ENCODE measurements at places on chromosomes 3 and 15.

DNA sequence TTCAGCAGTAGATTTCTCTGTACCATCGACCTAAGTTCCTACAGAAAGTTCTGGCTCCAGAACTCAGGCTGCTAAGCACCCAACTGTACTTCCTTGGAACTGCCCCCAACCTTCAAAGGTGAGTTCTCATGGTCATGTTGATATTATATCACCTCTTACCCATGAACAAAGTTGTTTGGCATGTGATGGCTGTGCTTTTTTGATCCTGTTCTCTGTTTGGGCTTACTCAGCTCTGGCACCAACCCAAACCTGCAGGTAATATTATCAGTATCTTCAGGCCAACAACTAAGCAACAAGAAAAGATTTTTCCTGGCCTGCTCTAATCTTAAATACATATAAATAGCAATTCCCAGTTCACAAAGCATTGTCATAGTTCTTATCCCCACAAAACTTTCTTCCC lies 318.7 kb upstream of the LMCD1 start:
- no peak for DNase-seq

DNA sequence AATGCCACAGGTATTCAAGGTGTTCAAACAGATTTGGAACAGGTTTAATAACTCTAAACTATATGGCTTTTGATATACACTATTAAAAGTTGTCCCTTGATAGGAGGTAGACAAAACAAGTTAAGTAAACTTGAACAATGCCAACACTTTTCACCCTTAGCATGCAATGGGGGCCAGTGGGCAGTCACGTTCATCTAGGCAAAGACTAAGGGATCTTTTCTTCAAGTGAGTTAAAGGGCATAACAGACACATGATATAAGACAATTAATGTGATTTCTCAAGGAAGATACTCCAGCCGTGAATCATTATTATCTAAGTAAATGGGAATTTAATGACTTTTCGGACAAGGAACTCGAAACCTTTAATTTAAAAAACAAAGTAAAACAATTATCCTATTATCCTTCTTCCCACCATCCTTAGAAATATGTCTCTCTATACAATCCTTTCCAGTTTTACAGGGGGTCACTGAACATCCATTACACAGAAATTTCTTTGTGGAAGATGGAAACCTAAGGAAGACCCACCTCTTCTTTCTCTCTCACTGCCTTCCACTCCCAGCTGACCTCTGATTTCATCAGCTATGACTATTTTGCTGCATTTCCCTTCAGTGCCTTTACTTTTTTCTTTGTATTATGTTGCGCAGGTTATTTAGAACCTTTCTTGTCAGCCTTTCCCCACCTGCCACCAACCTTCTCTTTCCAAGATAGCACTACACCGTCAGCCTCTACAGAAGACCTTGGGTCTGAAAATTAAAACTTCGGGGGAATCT lies 1.5 kb downstream of the CLDN1 start:
- DNase-seq, result no peak

DNA sequence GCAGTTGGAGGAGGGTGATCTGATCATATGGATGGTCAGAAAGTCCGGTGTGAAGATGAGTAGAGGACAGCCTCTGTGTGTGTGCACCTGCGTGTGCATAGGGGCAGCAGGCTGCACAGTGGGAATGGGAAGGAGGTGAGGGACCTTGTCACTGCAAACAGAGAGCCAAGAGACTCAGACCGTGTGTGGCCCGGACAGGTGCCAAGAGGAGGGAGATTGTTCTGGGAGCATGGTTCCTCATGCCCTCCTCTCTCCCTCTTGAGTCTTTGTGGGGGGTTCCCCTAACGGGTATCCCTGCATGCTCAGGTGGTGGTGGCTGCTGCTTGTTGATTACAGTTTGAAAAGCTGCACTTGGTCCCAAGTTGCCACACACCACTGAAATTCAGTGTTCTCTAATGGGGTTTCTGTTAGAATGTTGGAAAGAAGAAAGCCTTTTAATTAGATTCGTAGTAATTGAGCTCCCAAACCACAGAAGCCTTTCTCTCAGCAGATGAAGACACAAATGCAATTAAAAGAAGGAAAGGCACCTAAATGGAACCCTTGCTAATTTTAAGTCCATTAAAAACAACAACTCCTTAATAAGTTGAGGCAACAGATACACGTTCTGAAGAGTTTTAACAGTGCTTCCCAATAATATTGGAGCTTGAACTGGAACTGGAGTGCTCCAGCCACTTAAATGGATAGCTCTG lies 68.9 kb downstream of the CHRNA7 start:
- DNase-seq, result no peak

GRCh38 chr15:38503496-38503895 lies 49.6 kb downstream of the FAM98B start:
- no peak for DNase-seq

GRCh38 chr3:36455406-36455805 lies 75.1 kb downstream of the STAC start:
- no peak for DNase-seq

GRCh38 chr3:27387625-27388024 lies 18.4 kb upstream of the NEK10 start:
- DNase-seq, result no peak

DNA sequence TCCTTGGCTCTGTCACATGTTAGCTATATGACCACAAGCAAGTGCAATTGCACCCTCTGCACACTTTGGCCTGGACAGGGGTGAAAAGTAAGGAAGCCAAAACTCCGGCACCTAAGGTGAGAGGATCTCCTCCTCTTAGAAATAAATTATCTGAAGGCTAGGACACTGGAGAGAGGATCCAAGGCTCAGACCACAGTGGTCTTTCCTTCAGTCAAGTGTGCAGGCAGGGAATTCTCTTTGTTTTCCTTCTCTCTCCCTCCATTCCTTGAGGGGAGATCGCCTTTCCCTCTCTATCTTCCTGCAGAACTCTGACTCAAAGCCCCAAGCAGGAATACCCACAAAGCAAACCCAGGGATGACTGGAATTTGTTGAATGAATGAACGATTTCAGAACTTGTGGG lies 3.1 kb upstream of the MEGF11 start:
- DNase-seq, result no peak

GRCh38 chr15:32786906-32787305 lies 69.1 kb downstream of the GREM1 start:
- DNase-seq, result no peak

DNA sequence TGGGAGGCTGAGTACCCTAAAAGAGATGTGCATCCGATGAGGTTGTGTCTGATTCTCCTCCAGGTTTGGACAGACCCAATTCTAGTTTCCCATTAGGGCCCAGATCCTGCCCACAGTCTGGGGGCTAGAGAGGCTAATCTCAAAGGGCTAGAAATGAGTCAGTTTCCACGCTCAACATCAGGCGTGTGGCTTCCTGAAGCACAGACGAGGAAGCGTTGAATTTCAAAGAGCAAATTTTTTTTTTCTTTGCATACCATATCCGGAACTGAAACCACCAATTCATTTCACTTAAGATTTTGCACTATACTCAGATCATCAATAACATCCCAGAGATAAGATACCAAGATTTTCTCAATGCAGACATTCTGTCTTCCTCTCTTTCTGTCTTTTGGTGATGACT lies 173.8 kb upstream of the BCL6 start:
- no peak for DNase-seq

- no peak for DNase-seq
These were observed 12.6 kb downstream of the ETV5 start for GRCh38 chr3:186096290-186096689.

GRCh38 chr15:51341366-51342226 lies at the start of gene GLDN:
TSS of gene GLDN (plus strand) at chr15:51341655. CDS start at chr15:51341685, 30 bp downstream.
- no peak for DNase-seq

DNA sequence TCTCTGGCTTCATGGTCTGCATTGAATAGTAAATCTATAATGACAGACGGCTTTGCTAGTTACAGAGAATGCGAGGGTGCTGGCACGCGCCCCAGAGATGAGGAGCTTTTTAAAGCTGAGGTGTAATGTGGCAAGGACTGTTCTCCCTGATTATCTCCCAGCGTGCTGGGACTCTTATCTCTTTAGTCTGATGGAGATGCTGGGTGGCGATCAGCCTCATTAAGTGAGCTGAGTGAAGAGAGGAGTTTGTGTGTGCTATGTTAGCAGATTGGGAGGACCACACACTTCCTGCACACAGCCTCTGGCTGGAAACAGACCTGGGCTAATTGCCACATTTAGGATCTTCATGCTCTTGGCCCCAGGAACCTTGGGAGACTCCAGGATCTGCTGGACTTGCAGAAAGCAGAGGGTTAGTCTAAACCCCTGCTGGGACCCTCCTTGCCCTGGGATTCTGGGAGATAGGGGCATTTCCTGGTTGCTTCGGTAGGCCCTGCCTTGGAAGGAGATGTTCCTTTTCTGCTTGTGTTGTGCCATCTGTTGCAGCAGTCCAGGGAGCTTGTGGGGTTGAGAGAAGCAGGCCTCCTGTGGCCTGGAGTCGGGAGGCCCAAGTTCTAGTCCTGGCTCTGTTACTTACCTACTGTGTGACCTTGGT lies 15.0 kb downstream of the PDIA5 start:
- DNase-seq, result peak; percentile 77

DNA sequence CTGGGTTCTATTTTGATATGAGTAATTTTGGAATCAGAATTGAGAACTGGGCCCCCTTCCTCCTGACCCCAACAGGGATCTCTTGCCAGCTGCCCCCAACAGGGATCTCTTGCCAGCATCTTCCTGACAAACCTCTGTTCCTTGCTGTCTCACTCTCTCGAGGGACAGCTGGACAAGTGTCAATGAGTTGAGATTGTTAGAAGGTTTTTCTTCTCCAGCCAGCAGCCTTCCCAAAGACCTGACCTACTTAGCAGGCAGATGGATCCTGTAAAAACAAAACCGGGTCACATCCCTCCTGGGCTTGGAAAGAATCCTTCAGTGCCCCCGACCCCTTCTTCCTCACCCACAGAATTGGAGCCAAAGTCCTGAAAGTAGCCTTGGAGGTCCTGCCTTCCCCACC lies 21.6 kb downstream of the LIMD1 start:
- no peak for DNase-seq

GRCh38 chr15:38867556-38867955 lies 302.9 kb upstream of the RASGRP1 start:
- no peak for DNase-seq

DNA sequence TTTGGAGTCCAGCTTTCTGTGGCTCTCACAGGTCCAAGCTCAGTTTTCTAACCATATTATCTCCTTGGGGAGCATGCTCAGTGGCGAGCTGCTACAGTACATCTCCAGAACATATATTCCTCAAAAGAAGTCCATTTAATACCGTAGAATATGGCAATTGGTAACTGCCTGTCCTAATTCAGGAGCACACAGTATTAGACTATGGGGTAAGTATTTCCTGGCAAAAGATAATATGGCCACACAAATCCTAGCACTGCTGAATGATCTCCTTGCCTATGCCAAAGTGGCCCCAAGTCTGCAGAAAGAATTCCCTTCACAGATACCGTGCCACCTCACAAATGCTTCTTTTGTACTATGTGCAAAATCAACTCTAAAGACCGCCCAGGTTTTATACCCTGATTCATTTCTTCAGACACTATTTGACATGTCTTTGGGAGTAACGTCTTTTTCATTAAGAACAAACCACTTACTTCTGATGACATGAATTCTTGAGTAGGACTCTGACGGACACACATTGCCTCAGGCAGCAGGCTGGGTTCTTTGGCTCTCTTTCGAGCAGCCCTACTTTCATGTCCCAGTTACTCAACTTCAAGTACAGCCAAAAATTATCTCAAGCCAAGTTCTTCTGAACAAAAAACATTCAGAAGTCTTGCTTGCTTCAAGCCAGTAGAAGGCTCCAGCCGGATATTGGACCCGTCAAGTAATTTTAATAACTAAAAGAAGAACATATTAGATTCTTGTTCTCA lies 368.3 kb upstream of the DCBLD2 start:
- no peak for DNase-seq

- DNase-seq, result peak; percentile 24
These were observed 1093.6 kb upstream of the ALCAM start for GRCh38 chr3:104273046-104273649.

GRCh38 chr15:48395521-48396011 lies 64.3 kb downstream of the DUT start:
- no peak for DNase-seq

GRCh38 chr3:72437661-72438406 lies 410.4 kb downstream of the SHQ1 start:
- DNase-seq, result no peak

DNA sequence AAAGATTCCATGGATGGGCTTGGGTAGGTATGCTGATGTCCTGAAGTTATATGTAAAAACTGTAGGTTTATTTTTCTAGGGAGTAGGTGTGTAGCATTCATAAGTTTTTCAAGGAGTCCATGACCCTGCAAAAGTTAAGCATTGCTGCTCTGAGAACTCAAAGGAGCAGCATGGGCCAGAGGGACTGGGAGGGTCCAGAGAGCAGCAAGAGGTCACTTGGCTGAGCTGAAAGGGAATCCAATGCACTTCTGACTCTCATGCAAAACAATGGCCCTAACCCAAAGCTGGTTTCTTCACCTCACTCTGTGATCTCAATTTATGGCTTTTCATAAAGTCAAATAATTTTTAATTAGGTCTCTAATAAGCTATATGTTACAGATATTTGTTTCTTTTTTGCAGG lies 198.3 kb upstream of the GOLGA6L4 start:
- no peak for DNase-seq

- DNase-seq, result peak; percentile 32
These were observed 6.1 kb downstream of the ZBTB47 start for GRCh38 chr3:42659451-42660130.

GRCh38 chr3:170701696-170702678 lies 116.1 kb upstream of the SLC7A14 start:
- DNase-seq, result no peak

DNA sequence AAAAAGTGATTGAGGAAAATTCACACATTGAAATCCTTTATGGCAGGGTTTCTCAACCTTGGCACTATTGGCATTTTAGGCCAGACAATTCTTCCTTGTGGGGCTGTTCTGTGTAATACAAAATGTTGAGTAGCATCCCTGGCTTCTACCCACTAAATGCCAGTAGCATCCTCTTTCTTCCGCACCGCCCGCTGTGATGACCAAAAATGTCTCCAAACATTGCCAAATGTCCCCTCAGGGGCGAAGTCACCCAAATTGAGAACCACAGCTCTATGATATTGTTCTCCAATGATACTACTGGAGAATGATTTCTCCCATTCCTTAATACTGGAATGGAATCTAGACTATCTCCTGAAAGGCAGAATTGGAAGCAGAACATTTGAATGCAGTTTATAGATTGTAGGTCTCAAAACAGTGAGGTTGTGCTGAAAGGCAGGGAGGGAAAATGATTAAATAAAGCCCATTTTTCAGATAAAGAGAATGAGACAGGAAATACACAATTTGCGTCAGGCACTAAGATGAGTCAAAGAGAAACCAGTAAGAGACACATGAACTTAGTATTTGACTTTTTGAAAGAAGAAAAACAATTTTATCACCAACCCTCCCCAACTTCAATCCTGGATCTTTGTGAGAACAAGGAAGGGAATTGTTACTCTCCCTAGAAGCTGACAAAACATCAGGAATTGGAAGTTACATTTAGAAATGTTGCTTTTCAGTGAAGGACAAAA lies 101.6 kb upstream of the TNIK start:
- no peak for DNase-seq

All from D341Med (cell line).